ENCODE measurements at places on chromosomes 16 and 17.

- DNase-seq, result no peak
These were observed 176.7 kb downstream of the SOX9 start for GRCh38 chr17:72297326-72298115.

- DNase-seq, result no peak
These were observed 338.7 kb downstream of the ABCC12 start for GRCh38 chr16:47817048-47817447.

GRCh38 chr17:44108440-44109311 is 14.8 kb downstream of the HDAC5 start:
- DNase-seq, result no peak

GRCh38 chr16:25143928-25144327 is 32.4 kb downstream of the LCMT1 start:
- DNase-seq, result no peak

DNA sequence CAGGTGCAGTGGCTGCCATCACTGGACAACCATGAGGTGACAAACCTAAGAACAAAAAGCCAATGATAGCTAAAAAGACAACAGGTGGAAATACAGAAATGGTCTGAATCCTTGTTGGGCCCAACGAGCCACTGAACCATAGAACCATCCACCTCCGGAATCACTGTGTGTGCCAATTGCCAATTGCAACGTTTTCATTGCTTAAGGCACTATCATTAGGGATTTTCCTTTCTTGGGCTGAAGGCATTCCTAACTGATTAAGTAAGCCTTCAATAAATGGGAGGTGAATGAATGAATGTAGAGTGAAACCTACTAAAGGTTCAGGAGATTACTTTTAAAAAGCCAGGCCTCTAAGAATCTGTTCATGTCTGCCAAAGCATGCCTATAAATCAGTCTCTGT is 3.6 kb downstream of the USP31 start:
- DNase-seq, result no peak

DNA sequence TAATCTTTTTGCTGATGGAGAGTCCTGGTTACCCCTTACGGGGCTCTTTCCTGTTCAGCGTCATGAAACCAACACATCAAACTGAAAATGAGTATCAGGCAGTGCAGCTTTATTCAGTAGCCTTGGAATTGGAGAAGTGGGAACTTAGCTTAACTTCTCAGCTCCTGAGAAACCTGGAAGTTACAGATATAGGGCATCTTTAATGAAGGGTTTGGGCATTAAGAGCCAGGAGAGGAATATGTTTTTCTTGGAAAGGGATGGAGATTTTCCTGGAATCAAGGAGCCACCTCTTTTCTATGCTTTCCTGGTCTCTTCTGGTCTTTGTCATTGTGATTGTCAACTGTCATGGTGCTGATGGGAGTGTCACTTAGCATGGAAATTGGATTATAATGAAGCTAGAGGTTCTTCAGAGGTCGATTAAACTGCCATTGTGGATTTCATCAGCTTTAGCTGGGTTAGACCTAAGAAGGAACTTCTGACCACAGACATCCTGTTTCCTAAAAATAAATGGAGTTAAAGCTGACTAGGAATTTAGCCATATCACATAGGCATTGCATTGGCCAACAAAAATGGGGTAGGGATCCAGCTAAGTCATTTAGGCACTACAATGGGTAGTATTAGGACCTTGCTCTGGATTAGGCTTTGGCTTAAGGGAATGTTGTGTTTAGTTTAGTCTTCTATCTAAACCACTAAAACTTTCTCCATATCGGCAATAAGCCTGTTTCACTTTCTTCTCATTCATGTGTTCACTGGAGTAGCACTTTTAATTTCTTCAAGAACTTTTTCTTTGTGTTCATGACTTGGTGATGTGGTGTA is 186.4 kb downstream of the BCAS3 start:
- DNase-seq, result no peak

DNA sequence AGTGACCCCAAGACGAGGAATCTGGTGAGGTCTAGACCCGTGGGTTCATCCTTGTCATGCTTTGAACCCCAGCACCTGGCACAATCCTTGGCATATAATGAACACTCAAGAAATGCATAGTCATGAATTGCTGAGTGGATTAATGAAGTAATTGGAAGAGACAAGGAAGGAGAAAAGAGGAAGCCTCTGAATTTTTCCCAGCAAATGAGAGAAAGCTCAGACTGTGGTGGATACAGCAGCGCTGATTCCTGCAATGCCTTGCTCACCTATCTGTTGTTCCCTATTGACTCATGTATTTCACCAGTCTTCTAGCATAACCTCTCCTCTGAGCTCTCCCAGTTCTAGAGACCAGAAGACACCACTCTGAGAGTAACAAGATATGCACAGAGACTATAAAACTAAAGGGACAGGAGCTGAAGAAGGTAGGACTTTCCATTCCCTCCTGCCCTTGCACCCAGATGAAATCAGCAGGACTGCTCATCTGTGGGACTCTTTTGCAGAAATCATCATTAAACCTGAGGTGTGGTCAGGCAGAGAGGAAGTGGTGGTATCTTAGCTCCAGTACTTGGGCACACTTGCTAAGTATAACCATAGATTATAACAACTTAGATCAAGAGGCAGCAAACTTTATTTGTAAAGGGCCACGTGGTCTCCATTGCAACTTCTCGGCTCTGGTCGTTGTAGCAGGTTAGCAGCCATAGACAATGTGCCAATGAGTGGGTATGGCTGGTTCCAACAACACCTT is 102.8 kb downstream of the MAF start:
- no peak for DNase-seq

- DNase-seq, result no peak
These were observed 18.3 kb upstream of the RASD1 start for GRCh38 chr17:17514361-17514992.

- peak; percentile 67 for DNase-seq
These were observed 999 bp downstream of the XYLT1 start for GRCh38 chr16:17469741-17470181.
